ENCODE measurements at places on chromosomes 6 and 20.

DNA sequence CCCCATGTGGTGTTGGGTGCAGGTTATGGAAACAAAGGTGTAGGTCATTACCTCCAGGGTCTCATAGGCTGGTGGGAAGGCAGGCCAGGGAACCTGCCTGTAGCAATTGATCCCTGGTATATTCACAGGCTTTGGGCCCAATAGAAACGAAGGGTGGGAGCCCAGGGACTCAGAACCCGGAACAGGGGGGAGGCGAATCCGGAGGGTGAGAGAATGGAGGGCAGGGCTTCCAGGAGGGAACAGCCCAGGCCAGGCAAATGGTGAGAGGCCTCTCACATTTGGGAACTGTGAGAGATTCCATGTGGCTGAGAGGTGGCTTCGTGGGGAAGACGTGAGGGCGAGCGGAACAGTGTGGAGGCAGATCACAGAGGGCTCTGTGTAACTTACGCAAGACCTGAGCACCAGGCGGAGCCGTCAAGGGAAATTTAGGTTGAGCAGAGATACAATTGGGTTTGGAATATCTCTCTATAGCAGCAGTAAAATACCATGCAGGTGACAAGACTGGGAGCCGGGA lies 267.1 kb downstream of the ERMARD start:
- no peak for DNase-seq

DNA sequence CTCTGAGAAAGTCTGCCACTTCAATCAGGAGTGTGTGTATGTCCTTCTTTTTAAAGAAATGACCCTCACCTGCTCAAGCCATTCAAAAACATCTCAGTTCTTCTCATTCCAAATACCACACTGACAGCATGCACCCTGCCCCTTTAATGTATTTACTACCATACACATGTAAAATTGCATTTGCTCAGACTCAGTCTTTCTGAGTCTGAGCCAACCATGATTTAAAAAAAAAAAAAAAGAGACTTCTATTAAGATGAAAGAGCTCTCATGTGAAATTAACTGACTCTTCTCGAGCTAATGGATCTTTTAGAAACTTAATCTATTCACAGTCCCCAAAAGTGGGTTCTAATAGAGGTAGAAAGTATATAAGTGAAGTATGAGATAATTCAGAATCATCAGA lies 1.4 kb upstream of the FILIP1 start:
- DNase-seq: no peak

GRCh38 chr6:46794068-46794467 lies 879 bp downstream of the MEP1A start:
- DNase-seq: no peak

- no peak for DNase-seq
These were observed 5.5 kb downstream of the FAM217B start for GRCh38 chr20:59945731-59946130.

GRCh38 chr6:140566781-140567277 lies 1192.4 kb upstream of the CITED2 start:
- no peak for DNase-seq
